ENCODE measurements at places on chromosomes 11 and 22.

DNA sequence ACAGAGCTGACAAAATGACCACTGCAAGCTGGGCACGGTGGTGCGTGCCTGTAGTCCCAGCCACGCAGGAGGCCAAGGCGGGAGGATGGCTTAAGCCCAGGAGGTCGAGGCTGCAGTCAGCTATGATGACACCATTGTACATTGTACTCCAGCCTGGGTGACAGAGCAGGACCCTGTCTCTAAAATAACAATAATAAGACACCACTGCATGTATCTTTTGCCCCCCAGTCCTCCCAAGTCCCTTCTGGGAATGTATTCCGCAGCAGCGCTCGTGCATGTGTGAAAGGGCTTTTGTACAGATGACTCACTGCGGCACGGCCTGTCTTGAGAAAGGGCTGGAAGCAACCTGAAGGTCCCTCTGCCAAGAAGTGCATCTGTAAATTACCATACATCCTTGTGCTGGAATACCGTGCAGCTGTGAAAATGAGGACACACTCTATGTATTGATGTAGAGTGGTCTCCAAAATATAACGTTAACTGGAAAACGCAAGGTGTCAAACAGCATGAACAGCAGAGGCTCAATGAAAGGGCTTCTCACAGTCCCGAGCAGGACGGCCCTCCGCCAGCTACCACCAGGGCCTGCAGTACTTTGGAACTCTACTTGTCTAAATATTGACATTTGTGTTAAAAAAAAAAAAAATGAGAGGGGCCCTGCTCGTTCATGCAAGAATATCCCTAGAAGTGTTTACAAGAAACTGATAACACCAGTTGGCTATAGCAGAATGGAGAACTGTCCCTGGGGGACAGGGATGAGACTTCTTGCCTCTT lies 9.0 kb upstream of the CDC42EP2 start:
- no peak for DNase-seq

- DNase-seq = no peak
Observed at GRCh38 chr11:8531982-8532381, 62.0 kb downstream of the STK33 start.

- DNase-seq = no peak
Observed at GRCh38 chr11:33320016-33320813, 63.0 kb downstream of the HIPK3 start.

GRCh38 chr11:31050061-31050765 lies 319.3 kb downstream of the DCDC1 start:
- no peak for DNase-seq

GRCh38 chr22:40709752-40710413 lies 30.6 kb downstream of the MCHR1 start:
- DNase-seq = no peak

GRCh38 chr11:117199916-117200812 lies 994 bp downstream of the TAGLN start:
- DNase-seq = no peak

- DNase-seq = no peak
Observed at GRCh38 chr11:6196396-6196795, 2.6 kb upstream of the OR52W1 start.

GRCh38 chr11:41612415-41612814 lies 153.0 kb upstream of the LRRC4C start:
- no peak for DNase-seq

DNA sequence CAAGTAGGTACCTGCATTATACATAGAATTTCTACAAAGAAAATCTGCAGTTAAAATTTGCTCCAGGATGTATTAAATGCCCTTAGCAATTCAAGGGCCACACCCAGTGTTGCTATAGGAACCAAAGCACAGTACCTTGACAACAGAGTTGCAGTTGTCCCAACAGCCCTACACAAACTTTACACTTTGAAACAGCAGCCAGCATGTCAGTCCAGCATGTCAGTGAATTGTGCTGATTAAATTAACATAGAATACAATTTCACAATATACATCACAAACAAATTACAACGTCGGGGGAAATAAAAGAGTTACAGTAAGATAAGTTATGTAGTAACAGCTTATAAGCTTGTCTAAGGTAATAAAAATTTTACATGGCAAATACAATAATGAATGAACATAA lies 389.2 kb downstream of the SOX6 start:
- no peak for DNase-seq

DNA sequence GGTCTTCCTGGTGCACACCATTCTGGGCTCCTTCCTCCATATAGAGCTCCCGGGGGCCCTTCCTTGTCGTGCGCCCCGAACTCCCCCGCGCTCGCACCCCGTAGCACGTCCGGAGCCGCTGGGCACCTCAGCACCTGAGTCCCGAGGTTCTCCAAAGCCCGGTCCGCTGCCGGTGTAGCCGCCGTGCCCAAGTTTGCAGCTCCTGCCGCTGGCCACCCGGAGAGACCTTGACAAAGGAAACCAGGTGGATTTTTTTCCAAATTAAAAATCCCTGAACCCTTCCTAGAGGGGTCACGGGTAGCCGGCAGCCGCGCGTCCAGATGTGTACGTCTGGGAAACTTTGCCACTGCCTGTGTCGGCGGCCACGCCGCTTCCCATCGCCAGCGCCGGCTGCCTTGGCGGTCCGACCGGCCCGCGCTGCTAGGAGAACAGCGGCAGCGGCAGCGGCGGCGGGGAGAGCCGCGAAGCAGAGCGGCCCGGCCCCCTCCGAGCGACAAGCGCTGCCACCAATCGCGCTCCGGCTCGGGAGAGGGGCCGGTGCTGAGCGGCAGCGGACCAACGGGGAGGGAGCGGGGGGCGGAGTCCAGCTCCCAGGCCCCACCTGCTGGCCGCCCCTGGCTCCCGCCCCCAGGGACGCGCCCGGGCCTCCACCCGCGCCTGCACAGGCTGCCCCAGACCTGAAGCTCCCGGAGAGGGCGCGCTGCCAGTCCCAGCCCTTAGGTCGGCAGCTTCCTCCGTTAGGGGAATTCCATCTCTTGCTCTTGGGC lies at the start of gene GALNT18:
TSS of gene GALNT18 (minus strand) at position 433 of the 767 bp plus-strand sequence.
- peak; percentile 61 for DNase-seq

- DNase-seq = no peak
Observed at GRCh38 chr11:61489833-61490721, 18.5 kb upstream of the LRRC10B start.

GRCh38 chr11:73095613-73096012 lies 46.5 kb downstream of the FCHSD2 start:
- DNase-seq = no peak

DNA sequence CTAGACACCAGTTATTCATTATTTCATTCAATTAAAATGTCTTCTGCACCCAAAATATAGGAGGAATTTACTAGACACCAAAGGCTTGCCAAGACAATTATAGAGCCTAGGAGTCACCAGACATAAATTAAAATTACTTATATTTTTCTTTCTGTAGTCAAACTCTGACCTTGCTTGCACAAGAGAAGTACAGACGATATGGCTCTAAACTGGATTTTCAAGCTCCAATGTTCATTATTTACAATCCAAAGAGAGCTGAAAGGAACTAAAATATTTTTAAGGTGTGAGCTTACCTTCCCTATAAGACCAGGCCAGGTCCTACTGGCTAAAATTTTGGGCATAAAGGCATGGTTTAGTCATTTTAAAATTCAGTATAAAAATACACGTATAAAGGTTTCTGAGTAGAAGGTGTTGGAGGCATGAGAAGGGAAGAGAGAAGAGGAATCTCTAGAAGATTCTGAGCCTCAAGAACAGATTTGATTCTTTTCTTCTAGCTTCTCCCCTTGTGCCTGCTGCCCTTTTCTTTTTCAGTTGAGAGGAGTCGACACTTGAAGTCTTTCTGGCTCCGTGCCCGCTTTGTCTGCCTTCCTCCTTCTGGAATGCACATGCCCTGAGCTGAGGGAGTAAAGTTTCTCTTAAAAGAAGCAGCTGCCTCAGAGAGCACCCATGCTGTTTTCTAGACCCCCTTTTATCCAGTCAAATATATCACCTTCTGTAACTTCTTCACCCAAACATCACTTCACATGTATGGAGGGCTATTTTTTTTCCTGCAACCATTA lies 13.5 kb downstream of the C11orf97 start:
- no peak for DNase-seq

DNA sequence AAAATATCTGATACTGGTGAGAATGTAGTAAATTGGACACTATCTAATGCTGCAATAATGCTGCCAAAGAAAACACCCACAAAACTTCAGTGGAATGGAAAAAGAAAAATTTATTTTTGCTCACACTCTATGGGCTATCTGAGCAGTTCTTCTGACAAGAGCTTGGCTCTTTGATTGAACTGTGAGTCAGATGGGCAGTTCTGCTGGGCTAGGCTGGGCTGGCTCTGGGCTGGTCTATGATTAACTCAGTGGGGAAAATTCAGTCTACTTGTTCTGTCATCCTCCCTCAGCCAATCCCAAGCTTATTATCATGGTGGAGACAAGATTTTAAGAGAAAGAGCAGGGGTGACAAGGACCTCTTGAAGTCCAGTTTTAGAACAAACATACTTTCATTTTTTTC lies 1404.8 kb downstream of the LRRC4C start:
- DNase-seq = no peak

DNA sequence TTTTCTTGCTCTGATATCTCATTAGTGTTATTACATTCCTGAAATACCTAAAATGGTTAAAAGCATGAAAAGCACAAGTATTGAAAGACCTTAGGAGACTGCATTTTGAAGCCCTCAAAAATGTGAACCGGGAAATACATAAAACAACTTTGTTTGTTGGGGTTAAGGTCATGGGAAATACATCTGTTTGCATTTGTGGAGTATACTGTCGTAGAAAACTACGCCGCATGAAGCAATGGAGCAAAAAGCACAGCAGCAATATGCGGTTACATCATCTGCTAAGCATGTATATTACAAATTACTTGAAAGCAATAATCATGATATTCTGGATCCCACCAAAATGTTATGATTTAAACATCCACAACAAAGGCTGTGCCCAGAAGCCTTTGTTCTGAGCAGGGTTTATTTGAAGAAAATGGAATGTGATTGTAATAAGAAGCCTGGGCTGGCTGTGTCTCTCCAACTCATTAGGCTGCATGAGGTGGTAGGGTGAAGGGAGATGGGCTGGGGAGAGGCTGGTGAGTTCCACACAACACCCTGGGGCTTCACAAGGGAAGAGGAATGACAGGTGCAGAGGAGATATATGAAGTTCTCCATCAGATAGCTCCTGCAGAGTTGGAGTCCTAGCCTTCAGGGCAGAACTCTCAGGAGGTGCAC lies 64.7 kb upstream of the LIN7C start:
- no peak for DNase-seq

- no peak for DNase-seq
Observed at GRCh38 chr22:36197065-36197440, 4.6 kb downstream of the APOL4 start.

DNA sequence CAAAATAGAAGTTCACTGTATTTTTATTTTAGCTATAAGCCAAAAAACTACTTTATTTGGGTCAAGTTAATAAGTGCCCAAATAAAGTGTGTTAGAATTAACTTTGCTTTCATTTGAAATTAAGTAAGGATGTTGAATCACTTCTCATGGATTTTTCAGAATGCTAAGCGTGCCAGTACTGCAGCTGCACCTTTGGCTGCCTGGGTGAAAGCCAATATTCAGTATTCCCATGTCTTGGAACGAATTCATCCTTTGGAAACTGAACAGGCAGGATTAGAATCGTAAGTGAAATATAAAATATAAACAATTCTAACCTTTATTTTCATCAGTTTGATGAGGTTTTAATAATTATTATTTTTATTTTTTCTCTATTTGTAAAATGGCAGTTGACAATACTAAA lies 113.6 kb downstream of the DYNC2H1 start:
- no peak for DNase-seq

DNA sequence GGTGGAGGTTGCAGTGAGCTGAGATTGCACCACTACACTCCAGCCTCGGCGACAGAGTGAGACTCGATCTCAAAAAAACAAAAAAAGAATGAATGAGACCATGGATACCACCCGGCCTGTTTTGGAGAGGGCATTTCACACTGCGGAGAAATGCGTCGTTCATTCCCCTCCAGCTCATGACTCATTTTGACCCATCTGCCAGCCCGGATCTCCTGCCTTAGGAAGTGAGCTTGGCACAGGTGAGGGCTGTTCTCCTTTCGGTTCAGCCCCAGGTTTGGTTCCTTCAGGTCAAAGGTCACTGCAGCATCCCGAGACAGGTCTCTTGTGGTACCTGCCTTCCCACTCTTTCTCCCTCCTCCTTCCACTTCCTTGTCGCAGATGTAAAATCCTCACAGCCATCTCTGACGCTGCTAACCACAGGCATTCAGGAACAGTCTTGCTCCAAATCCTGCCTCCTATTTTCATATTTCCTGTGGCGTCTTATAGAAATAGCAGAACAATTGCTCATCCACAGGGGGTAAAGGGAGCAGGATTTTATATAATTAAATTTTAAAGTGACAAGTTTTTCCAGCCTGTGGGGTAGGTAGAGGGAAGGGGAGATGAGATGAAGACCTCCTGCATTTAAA lies 517.9 kb downstream of the NTM start:
- DNase-seq = no peak

DNA sequence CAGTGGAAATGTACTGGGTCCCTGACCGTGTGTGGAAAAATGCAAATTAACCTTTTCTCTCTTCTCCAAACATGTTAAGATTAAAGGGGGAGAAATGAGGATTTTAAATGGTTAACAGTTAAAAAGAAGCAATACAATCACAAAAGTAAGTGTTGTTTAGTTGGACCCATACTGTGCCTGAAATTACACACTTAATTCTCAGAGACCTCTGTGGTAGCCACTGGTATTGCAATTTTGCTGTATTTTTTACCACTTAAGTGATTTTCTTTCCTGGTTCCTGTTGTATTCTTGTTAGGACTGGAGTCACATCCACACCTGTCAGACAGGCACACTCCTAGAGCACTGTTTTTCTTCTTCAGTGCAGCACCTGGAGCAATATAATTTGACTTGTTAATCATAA lies 179.6 kb upstream of the PDGFD start:
- no peak for DNase-seq

- no peak for DNase-seq
Observed at GRCh38 chr11:70024036-70024772, 53.9 kb upstream of the ANO1 start.

- no peak for DNase-seq
Observed at GRCh38 chr22:27317096-27317495, 484.5 kb downstream of the MN1 start.

DNA sequence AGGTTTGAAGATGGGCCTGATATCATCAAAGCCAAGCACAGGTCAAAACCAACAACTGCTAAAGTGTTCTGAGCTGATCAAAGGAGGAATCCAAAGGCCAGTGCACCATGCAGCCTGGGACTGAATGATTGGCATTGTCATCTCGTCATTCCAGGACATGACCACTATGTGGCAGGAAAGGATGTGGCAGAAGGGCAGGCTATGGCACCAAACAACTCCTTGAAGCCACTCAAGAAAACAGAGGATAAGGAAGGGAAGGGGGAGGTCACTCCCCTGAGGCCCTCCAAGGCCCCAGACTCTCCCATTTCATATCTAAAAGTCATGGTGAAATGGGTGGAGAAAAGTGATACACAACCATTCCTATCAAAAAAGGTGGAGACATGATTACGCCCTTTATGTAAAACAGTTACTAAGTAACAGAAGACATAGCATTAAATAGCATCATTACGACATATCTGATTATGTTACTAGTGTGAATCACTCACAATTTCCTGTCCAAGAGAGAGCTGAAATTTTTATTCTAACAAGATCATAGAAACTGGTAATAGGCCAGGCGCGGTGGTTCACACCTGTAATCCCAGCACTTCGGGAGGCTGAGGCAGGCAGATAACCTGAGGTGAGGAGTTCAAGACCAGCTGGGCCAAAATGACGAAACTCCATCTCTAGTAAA lies 49.3 kb downstream of the AHNAK start:
- no peak for DNase-seq
